H54 (cell line): ENCODE measurements at places on chromosomes 13 and 19.

- DNase-seq = no peak
Observed at GRCh38 chr19:29927944-29928625, 14.0 kb upstream of the URI1 start.

DNA sequence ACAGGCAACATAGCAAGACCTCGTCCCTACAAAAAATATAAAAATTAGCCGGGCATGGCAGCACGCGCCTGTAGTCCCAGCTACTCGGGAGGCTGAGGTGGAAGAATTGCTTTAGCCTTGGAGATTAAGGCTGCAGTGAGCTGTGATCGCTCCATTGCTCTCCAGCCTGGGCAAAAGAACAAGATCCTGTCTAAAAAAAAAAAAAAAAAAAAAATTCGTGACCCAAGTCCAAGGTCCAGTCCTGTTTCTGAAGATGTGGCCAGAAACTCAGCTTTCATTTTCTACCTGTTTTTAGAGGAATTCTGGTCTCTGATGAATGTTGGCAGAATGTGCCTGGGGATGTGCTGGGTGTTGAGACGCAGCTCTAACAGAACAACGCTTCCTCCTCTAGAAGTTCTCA is 1.9 kb upstream of the PGPEP1 start:
- DNase-seq = no peak

DNA sequence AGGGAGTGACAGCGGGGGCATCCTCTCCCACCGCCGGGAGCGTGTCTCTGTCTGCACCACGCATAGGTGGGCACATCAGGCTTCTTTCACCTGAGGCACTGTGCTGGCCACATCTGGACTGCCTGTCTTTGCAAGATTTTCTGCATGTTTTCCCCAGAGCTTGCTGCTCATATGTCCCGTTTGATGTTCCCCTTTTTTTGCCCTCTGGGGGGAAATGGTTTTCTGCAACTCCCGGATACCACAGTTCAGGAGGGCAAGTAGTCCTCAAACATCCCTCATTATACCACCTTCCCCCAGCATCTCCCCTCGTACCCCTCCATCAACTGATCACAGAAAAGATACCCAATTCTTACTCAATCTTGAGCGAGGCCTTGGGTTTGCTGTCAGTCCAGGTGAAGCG is 168.0 kb downstream of the PAN3 start:
- DNase-seq = no peak

DNA sequence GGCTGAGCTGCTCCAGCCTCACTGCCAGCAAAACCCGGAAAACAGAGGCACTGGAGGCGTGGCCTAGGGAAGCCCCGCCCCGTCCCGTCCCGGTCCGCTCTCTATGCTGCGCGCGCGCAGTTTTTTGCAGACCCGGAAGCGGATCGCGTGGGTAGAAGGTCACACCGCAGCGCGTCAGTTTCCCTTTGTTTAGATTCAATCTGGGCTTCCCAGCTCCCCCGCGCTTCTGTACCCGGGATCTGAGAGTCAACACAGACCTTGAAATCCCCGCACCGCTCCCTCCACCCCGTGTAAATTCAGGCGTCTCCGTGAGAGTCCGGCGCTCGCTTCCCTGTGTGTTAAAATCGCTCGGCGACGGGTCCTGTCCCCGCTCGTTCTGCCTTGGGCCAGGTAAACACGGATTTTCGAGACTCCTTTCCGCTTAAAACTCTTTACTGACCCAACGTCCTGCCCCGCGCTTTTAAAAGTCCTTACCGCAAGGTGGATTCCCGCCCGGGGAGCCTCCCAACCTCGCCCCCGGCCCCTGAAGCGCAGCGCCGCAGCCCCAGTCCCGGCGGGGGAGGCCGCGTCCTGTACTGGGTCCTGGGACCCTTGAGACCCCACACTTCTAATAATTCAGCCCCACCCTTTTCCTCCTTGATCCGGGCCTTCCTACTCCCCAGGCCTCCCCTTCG is at the start of gene ZNF610:
TSS of gene ZNF610 (plus strand) at position 127 of the 674 bp plus-strand sequence. CDS start 12,930 bp downstream, outside the sequence.
- DNase-seq = peak; percentile 68
